GM04503 (cell line): ENCODE measurements at places on chromosomes 1 and 21.

DNA sequence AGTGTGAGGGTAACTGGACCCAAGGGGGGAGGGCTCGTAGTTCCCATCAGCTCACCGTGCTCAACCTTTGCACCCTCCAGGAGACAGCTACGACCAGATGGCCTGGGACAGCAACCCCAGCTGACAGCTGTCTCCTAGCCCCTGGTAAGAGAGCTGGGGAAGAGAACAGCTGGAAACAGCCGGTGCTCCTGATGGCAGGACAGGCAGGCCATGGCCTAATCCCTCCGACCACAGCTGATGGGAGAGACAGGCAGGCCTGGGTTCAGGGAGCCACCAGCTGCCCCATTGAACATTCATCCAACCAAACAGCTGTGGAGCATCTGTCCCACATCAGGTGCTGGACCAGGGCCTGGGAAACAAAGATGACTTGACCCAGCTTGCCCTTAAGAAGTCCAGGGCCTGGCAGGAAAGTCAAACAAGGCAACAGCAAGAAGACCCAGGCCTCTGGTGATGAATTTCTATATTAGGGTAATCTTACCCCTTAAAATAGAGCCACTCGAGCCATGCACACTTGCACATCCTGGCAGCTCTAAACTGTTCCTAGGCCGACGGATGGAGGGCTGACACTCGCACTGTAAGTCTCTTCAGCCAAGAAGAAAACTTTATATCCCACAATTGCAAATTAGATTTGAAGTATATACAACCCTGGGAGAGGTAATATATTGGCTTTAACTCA is 12.2 kb downstream of the OLFML2B start:
- DNase-seq, result no peak

DNA sequence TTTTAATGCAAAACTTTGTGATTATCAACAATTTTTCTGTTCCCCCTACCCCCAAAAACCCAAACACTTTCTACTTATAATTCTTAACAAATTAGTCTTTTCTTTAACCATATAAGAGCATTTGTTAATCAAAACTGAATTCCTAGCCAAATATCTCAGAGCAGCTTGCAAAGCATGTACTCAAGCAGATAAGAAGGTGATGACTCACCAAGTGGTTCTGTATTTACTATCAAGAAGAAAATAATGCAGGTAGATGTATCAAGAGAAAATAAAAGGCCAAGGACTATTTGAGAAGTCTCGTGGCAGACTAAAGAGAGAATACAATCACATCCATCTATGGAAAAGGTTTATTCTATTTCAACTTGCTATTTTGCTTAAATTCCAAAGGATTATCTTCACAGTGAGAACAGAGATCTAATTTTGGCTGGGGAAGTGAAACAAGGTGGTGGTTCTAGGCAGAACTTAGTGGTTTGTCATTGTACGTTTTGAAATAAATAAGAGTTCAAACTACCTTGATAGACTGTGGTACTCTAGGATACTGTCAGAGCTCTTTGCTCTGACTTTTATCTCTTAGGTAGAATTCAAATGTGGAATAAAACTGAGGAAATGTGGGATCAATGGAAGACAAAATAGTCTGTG is 94.7 kb upstream of the NRIP1 start:
- no peak for DNase-seq

DNA sequence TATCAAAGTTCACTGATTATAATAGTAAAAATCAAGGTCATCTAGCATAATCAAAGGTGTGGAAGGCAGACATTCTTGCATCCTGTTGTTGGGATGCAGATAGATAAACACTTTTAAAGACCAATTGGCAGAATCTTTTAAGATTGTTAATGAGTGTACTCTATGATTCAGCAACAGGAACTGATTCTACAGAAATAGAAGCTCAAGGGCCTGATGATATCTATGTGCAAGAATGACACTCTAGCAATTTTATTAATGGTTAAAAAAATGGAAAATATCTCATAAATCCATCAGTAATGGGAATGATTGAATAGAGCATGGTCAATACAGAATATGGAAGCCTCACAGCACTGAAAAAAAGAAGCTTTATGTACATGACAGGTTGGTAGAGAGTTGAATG is 2.2 kb upstream of the ATP1A4 start:
- no peak for DNase-seq

DNA sequence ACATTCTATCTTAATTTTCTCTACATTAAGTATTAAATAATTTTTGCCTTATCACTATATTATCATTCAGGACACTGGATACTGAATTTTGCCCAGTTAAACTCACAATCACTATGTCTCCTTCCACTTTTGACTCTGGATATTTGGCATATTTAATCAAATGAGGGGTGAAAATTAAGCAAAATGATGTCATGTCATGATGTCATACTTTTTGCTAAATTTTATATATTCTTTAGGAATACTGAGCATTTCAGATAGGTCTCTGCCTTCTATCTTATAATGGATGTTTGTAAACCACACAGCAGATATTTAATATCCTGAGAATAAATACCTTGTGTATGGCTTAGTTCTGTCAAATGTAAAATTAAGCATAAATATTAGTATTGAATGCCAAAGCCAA is 79.5 kb upstream of the HIVEP3 start:
- DNase-seq, result no peak

DNA sequence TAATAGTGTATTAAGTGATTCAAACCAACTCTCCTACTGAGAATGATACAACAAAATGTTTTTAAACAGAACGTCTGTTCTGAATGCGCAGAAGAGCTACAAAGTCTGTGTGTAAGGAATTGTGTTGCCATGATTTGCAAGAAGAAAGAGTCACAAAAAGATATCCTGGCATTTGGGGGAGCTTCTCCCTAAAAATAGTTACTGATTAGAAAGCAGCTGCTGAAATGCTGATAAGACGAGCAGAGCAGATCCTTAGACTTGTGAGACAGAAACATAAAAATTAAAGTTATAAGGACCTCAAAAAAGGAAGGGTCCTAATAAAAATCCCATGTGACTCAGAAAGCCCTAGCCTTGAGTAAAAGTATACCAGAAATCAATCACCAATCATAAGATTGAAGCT is 54.9 kb upstream of the CRB1 start:
- no peak for DNase-seq

DNA sequence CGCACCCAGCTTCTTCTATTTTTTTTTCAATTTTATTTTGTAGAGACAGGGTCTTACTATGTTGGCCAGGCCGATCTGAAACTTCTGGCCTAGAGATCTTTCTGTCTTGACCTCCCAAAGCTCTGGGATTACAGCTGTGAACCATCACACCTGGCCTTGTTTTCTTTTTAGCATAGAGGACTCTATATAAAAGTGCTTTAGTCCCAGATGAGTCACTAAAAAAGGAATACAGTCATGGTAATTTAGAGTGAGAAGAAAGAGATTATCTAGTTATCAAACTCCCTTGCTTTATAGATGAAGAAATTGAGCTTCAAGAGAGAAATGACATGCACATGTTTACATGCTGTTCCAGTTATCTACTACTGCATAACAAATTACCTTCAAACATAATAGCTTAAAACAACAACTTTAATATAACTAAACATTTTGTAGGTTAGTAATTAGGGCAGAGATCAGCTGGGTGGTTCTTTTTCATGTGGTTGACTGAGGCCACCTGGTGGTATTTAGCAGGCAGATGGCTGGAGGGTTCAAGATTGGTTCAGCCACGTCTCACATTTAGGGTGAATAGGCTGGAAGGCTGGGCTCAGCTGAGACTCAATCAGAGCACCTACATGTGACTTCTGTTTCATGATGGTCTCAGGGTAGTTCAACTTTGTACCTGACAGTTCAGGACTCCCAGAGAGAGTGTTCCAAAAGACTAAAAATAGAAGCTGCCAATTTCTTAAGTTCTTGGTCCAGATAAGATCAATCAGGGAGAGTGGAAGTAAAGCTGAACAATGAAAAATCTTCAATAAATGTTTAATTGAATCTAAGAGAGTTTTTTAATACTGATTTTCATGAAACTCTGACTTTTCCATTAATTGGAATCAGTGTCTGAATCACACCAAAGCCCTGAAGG is 16.9 kb upstream of the MTF2 start:
- DNase-seq, result no peak
